ENCODE measurements at places on chromosomes 7 and 10.

GRCh38 chr7:2157473-2158279, 75.1 kb downstream of the MAD1L1 start:
- DNase-seq = peak; percentile 69

DNA sequence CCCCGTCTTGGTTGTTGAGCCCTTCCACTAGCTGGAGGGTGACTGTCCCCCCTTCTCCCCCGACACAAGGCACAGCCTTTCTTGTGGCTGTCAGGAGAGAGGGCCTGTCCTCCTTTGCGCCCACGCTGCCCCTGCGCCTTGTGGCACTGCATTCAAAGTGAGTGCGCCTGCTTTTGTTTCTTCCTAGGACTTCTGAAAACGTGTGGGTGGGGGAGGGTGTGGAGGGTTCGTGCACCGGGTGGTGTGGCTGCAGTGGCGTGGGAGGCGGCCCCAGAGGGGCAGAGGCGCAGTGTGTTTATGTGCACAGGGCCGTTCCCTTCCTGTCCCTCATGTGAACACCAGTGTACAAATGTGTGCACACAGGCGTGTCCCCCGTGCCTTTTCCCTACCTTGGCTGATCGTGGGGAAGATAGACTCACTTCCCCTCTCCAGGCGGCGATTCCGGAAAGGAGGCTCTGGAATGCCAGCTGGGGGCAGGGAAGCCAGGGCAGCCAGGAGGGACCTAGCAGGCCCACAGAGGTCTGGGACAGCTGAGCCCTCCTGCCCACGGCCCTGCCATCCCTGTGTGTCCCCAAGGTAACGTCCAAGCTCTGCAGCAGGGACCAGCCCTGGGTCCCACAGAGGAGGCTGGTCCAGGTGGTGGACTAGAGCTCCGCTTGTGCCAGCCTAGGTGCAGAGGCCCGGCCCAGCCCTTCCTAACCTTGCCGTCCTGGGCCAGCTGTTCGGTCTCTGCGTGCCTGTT, 88.8 kb downstream of the LHPP start:
- no peak for DNase-seq

- DNase-seq = no peak
Measured at GRCh38 chr7:37665352-37666022, 18.1 kb upstream of the GPR141 start.

- no peak for DNase-seq
Measured at GRCh38 chr7:148260599-148260998, 330.0 kb upstream of the C7orf33 start.

DNA sequence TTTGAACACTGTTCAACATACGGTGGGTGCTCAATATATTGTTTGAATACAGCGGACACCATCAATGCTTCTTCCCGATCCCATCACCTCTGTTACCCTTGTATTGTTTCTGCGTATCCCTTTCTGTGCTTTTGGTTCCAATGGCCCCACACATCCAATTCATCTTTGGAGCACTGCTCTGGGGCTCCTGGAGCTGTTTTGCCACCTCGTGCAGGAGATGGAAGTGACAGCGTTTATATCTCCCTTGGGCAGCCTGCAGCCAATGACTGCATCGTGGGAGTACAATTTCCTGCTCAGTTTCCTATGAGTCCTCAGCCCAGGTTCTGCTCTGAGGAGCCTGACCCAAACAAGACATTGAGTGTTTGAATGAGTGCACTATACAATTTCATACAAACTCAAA, 50.2 kb upstream of the PIK3CG start:
- DNase-seq = no peak

GRCh38 chr10:32263300-32263699, 83.7 kb downstream of the EPC1 start:
- peak; percentile 17 for DNase-seq

- no peak for DNase-seq
Measured at GRCh38 chr10:7121154-7121797, 289.6 kb downstream of the SFMBT2 start.

DNA sequence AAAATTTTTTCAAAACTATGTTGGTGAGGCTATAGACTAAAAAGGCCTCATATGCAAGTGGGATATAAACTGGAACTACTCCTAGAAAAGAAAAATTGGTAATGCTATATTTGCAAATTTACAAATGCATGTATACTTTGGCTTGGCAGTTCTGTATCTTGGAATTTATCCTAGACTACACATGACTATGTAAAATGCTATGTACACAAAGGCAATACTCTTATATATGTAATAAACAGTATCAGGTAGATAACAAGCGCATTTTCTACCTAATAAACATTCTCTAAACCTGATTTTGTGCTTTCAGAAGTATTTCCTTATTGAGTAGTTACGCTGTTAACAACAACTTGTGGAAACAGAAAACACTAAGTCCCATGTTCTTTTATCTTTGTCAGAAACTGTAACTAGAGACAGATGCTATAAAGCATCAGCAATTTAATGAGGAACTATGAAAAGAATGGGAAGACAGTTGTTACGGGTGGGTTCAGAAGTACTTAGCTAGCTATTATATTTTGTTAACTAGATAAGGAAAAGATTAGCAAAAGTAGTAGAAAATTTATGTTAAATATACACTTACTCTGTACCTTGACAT, 107.8 kb downstream of the ARHGAP12 start:
- no peak for DNase-seq

- DNase-seq = peak; percentile 94
Measured at GRCh38 chr7:113099284-113099919, 12.8 kb upstream of the GPR85 start.

DNA sequence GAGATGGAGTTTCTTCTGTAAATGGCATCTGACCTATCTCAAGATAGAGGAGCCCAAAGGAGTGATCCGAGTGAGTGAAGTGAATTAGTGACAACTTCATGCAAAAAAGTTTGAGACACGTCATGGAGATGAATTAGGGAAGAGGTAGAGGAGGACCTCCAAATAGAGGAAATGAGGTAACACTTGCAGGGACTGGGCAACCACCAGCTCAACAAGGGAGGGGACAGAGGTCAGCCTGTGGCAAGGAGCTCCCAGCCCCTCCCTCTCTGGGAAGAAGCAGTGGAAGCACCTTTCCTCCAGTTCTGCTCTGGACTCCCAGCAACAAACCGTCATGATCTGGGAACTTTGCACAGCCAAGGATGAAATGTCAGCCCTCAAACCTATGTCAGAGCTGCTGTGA, 83.5 kb upstream of the IKZF1 start:
- DNase-seq = no peak

DNA sequence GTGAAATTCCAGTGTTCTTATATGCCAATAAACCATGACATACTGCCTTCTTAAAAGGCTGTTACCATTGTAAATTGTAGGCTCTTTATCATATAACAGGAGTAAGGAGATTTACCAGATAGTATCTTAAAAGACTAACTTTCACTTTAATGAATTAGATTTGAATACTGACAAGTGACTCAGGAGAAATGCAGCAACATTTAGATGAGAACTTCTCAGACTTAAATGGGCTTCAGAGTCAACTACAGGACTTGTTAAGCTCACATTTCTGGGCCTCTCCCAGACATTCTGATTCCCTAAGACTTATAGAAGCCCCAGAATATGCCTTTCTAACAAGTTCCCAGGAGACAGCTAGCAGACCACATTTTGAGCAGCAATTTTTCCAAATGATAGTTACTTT, 466.3 kb downstream of the ARL4A start:
- no peak for DNase-seq

- DNase-seq = peak; percentile 13
Measured at GRCh38 chr7:152108359-152108758, 82.9 kb downstream of the GALNT11 start.

GRCh38 chr10:44323838-44324237, 61.1 kb downstream of the CXCL12 start:
- no peak for DNase-seq

Measured in epithelial cell of esophagus (primary cell).